ENCODE measurements at places on chromosomes 6 and 20.

GRCh38 chr6:5334341-5334740, 73.0 kb downstream of the FARS2 start:
- no peak for DNase-seq

GRCh38 chr20:49270177-49270576, 7.7 kb downstream of the ZNFX1 start:
- no peak for DNase-seq

GRCh38 chr6:150755042-150755441, 110.5 kb upstream of the MTHFD1L start:
- no peak for DNase-seq

GRCh38 chr20:53186635-53187034, 214.5 kb downstream of the TSHZ2 start:
- DNase-seq: no peak

GRCh38 chr20:8524101-8525016, 392.3 kb downstream of the PLCB1 start:
- no peak for DNase-seq

GRCh38 chr6:158853072-158853879, 34.1 kb upstream of the EZR start:
- DNase-seq: peak; percentile 89

DNA sequence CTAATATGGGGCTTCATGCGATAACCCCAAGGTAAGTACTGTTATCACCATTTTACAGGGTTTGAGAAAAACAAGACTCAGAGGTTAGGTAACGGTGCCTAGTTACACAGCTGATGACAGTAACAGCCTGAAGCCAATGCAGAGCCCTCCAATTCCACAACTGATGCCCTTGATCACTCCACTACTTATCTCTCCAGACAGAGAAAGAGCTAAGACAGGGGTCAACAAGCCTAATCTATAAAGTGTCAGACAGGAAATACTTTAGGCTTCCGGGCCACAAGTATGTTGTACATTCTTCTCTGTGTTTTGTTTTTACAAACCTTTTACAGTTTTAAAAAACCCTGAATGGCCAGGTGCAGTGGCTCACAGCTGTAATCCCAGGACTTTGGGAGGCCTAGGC, 50.9 kb downstream of the MAP7 start:
- DNase-seq: no peak

DNA sequence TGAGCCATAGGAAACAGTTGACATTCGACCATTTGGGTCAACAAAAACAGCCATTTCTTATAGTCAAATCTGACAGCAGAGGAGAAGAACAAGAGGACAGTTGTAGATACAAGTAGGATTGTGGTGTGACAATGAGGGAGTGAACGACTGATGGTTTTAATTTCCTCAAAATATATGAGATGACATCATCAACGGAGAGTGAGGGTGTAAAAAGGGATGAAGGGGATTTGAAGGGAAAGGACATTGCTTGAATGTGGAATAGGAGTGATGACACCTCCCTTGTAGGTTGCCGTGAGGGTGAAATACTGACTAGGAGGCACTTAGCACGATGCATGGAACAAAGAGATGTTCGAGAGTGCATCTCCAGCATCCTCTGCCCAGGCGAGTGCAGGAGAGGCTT, 499.8 kb upstream of the CHD6 start:
- DNase-seq: no peak

GRCh38 chr20:57435498-57436222, 44.5 kb downstream of the RBM38 start:
- DNase-seq: peak; percentile 11

DNA sequence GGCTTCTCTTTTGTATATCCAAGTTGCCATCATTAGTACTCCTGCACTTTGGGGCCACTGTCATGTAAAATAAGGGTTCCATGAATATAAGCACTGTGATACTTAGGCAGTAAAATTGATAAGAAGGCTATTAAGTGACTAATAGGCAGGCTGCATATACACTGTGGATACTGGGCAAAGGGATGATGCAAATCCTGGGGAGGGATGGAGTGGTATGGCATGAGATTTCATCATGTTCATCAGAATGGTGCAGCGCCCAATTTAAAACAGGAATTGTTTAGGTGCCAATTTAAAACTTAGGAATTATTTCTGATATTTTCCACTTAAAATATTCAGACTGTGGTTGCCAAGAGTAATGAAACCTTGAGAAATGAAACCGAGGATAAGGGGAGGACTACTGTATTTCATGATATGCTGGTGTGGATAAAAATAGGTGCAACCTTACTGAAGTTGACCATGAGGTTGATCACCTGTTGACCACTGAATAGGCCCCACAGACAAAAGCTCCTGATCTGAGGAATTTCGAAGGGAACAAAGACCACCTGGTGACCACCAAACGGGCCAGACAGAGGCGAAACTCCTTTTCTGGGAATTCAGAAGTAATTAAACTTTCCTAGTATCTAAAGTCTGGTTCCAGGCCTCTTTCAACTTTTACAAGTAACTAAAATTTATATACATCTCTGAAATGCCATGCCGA, 4.9 kb upstream of the TRIM39 start:
- no peak for DNase-seq

- peak; percentile 35 for DNase-seq
Measured at GRCh38 chr20:3716195-3716834, 3.9 kb upstream of the SIGLEC1 start.

GRCh38 chr6:79375635-79376337, 141.3 kb upstream of the HMGN3 start:
- DNase-seq: no peak

GRCh38 chr20:10642856-10643559, 30.8 kb downstream of the JAG1 start:
- no peak for DNase-seq

GRCh38 chr6:36539814-36540568, 7.3 kb downstream of the STK38 start:
- peak; percentile 7 for DNase-seq

GRCh38 chr6:2911171-2911570, 8.1 kb upstream of the SERPINB9 start:
- DNase-seq: no peak

DNA sequence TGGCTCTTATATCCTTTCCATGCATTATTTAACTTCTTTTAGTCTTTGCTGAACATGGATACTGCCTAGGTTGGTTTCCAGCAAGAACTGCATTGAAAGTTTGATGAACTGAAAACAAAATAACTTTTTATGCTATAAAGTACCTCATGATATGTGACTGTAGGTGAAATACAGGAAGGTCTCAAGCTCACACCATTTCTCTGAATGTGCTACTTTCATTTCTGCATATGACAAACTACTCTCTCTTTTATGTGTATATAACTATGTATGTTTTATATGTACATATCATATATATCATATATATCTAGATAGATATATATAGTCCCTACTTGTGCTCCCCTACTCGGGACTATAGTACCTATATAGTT, 65.9 kb downstream of the AIG1 start:
- no peak for DNase-seq

GRCh38 chr6:156421933-156422332, 355.2 kb upstream of the ARID1B start:
- DNase-seq: no peak

- peak; percentile 39 for DNase-seq
Measured at GRCh38 chr6:89357390-89357789, 4.9 kb upstream of the UBE2J1 start.

DNA sequence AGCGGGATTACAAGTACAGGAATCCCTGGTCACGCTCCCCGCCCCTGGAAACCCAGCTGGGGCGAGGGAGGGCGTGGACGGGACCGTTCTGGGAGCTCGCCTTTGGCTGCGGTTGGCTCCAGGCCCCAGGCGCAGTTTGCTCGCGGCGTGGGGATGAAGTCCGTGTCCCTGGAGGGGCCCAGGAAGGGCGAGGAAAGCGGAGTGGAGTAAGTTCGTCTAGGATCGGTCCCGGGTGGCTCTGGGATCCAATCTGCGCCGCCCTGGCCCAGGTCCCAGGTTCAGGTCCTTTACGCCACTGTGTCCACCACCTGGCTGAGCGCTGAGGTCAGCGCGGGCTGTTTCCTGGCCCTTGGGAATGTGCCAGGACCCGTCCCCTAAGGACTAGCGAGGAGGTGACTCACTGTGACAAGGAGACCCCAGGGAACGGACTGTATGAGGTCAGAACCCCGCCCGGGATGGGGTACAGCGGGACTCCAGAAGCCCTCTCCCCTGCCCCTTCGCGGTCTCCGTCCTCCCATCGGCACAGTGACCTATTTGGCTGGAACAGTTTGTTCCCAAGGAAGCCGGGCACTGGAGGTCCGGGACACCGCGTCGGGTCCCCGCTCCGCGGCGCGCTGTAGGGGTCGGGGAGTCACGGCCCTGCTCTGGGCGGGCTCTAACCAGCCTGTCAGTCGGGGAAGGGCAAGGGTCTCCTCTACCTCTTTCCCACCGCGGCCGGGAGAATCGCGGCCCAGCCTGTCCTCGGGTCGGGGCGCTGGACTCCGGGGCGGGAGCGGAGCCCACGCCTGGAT, 724 bp downstream of the CDKN1A start:
- no peak for DNase-seq
